ENCODE measurements at places on chromosomes 2 and 18.

DNA sequence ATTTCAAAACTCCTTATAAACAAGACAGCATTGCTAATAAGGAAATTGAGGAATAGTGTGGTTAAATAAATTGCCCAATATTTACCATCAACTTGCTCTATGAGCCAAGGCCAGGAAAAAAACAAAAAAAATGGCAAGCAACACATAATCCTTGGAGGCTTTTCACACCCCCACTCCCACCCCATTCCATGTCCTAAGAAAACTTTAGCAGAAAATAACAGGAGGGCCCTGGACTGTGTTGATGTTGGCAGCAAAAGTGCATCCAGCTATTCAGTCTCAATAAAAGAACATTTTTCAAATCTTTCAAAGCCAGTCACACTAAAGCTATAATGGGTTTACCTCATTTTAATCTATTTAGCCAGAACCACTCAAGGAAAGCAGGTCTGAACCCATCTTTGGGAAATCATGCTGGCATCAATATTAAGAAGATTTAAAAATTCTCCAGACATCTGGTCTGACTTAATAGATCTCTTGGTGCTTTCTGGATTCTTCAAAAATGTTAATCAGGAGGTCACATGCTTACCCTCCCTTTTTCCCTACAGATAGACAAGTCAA, 34.6 kb upstream of the STK17B start:
- no peak for DNase-seq

- no peak for DNase-seq
Observed at GRCh38 chr2:26316041-26316440, 29.9 kb upstream of the SELENOI start.

DNA sequence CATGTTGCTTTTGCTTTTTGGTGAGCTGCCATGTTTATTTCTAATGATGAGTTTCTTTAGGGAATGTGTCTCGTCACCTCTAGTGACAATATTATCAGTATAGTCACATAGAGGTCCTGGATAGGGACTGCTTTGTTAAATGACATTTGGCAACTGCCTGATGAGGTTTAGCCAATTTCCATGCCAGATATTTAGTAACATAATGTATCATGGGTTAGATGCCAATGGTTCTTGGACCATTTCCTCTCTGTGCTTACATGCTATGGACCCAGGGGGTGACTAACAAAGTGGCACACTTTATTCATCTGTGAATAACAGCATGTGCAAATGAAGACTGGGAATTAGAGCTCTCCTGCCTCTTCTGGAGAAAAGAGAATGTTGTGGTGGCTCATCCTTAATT, 56.2 kb upstream of the RAB27B start:
- DNase-seq = no peak

GRCh38 chr2:196944570-196944969, 18.1 kb upstream of the PGAP1 start:
- DNase-seq = no peak

DNA sequence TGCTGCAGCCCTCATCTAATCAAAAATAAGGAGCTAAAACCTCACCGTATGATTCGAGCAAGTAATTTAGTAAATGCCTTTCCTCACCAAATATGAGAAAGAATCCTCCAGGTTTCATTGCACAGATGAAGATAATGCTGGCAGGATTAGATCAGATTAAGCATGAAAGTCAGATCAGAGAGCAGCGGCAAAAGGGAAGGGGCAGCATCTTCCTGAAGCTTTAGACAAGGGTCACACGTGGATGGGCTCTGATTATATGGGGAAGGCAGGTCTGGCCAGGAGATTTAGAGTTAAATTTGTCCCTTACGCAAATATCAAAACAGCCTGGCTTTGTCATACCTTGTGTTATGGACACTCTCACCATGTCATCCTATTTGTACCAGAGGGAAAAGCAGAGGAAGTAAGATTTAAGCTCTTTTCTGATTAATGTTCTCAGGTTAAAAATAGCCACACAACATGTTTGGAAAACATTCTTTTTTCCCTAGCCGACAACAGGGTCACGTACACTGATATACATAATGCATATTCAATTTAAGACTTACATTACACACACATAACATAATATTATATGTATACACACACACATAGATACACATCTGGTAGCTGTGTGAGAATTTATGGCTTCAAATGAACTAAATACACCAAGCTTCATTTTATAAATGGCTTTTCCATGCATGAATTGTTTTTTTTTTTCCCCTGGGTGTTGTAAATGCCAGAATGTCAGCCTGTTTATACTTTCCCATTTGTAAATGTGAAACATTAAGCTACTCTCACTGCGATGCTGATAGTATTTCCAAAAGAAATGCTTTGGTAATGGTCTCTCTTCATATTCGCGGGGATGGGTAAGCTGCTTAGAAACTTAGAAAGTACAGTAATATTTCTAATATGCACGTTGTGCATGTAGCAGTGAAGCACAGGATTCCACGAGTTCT, 196.3 kb upstream of the SIX3 start:
- DNase-seq = no peak

DNA sequence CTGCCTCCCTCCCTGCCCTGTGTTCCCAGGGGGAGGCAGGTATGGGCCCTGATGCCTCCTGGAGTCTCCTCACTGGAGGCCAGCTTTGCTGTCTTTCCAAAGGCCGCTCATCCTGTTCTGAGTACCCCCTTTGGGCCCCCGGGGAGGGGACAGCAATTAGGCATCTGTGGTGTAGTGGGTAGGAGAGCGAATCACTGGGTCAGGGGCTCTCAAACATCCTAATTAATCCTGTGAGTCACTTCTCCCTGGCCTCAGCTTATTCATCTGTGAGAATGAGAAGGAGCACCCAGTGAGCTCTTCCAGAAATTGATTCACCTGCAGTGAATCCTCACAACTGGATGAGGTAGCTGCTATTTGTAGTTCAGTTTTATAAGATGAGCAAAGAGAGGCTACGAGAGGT, 16.4 kb downstream of the TET3 start:
- DNase-seq = no peak

DNA sequence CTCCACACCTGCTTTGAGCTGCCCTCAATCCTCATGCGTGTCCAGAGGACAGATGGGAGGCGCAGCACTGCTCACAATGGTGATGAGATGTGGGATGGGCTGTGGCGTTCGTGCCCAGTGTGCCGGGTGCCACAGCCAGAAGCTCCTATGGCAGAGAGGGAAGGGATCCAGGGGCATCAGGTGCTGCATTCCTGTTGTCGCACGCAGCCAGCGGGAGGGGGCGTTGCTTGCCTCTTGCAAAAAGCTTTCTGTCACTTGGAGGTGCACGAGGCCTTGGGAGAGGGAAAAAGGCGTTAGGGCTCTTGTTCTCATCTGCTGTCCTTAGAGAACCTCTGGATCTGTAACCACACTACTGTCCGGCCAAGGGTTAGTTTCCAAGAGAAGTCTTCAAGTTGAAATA, 29.2 kb upstream of the ALLC start:
- no peak for DNase-seq

DNA sequence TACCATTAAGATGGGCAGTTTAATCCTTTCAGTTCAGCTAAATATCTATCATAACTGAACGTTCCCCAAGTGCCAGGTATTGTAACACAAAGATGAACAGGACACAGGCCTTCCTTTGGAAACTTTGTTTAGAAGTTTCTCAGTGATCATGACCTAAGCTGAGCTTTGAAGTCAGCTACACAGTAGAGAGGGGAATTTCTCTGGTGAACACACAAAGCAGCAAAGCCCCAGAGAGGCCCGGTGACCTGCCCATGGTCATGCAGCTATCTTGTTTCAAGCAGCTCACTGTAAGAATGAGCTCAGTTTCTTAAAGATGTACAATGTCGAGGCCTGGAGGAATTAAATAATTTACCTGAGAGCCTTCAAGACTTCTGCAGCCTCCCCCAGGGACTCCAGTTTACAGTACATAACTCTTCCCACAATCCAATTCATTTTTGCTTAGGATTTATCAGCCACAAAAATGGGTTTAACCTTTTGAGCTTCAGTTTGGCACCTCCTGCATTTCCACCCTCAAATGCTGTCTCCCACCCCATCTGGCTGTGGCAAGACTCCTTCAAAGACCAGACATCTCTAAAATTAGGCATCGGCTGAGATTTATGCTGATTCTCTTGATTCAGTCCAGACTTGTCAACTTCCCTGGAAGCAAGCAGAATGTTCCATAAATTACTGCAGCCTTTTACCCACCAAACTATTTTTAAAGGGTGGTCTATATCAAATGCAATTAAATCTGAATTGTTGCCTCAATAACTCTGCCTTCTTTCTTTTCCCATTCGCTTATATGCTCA, 325.6 kb downstream of the TXNL1 start:
- DNase-seq = no peak

- no peak for DNase-seq
Observed at GRCh38 chr2:170485254-170486026, 229.7 kb upstream of the SP5 start.

- DNase-seq = no peak
Observed at GRCh38 chr2:80074321-80075070, 230.1 kb downstream of the LRRTM1 start.

- DNase-seq = no peak
Observed at GRCh38 chr2:113274432-113274831, 4.3 kb downstream of the PAX8 start.
